ENCODE measurements at places on chromosomes 3 and 15. TPM values are rescaled to one million over a fixed set of nuclear protein-coding genes. Genes with fewer than 3 reads are reported as not detected.

DNA sequence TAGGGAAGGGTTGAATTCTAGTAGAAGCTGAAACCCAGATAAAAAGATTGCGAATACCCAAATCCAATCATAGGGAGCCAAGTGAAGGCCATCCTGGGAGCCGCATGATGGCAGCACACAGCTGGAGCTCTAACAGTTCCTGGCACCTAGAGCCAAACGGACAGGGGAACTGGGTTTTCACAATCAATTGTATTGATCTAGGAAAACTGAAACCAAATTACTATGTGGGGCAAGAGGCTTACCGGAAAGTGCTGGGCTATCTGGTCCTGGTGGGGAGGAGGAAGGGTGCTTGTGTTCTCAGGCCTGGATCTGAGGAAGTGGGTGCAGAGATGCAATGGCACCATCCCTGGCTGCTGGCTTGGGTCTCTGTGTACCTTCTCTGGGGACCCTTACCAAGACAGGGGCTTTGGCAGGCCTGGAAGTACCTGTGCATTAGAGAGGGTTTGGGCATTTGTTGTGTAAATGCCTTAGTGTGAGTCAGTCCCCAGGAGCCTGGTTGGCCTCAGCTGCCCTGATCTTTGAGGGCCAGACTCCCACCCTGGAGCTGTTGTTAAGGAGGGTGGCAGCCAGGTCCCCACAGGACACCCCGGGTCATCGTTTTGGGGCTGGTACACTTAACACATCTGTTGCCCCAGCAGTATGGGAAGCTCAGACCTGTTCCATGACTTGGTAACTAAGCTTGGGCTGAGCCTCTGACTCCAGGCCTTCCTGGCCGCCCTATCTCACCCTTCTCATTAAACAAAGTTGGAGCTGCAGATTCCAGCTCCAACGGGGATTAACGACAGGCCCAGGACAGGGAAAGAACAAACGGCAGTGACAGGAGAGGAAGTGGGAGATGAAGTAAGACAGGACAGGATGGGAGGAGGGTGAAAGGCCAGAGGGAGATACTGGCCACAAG lies 8.9 kb upstream of the FURIN start:
- H3K4me1 ChIP-seq = peaks cover 40% of the 10 kb centered on the region
- H3K27me3 ChIP-seq = no peaks in the 10 kb centered on the region
- H3K4me3 ChIP-seq = no peak overlapping the region
- no peak overlapping the region for H3K27ac ChIP-seq
- no peak for DNase-seq

- no peak for DNase-seq
- no peaks in the 10 kb centered on the region for H3K27me3 ChIP-seq
- no peaks in the 10 kb centered on the region for H3K36me3 ChIP-seq
These were observed 255.7 kb downstream of the MBNL1 start for GRCh38 chr3:152524198-152525140.

Gene MEX3B
- polyA plus RNA-seq = not detected

- H3K36me3 ChIP-seq = peaks cover 10% of the 10 kb centered on the region
- H3K4me3 ChIP-seq = no peak overlapping the region
- H3K27me3 ChIP-seq = peaks cover 1% of the 10 kb centered on the region
- H3K4me1 ChIP-seq = no peaks in the 10 kb centered on the region
- no peak overlapping the region for H3K27ac ChIP-seq
- no peak for DNase-seq
These were observed 156.1 kb downstream of the DIPK2A start for GRCh38 chr3:144127700-144128099.

Data from naive thymus-derived CD8-positive, alpha-beta T cell (primary cell).